ENCODE measurements at places on chromosomes 6 and 20.

- no peak for DNase-seq
Measured at GRCh38 chr6:55868771-55869479, 6.5 kb downstream of the BMP5 start.

GRCh38 chr6:14058735-14059134 is 58.8 kb upstream of the CD83 start:
- no peak for DNase-seq

GRCh38 chr6:42969934-42970333 is 9.0 kb downstream of the PEX6 start:
- no peak for DNase-seq

GRCh38 chr6:14796974-14797762 is 448.7 kb upstream of the JARID2 start:
- no peak for DNase-seq

DNA sequence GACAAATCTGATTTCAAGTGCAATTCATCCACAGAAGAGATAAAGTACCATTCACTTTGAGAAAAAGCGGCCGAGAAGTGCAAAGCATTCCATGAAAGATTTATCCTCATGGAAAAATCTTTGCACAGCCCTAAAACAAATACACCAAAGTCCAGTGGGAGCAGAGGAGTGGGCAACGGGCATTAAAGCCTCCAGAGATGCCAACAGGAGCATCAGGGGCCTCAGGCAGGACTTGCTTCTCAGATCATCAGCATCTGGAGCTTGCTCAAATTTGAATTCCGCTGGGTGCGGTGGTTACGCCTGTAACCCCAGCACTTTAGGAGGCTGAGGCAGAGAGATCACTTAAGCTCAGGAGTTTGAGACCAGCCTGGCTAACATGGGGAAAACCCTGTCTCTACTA is 110.7 kb upstream of the NFATC2 start:
- DNase-seq = no peak

- DNase-seq = no peak
Measured at GRCh38 chr6:74269600-74269858, 573.5 kb downstream of the CD109 start.

DNA sequence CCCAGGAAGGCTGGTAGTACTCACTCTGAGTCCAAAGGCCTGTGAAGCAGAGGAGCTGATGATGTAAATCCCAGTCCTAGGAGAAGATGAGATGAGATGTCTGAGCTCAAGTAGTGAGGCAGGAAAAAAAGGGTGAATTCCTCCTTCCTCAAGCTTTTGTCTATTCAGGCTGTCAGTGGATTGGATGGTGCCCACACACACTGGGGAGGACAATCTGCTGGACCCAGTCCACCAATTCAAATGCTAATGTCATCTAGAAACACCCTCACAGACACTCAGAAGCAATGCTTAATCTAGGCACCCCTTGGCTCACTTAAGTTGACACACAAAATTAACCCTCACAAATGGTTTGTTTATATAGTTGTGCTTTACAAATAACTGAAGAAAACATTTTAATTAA is 94.6 kb downstream of the CD109 start:
- no peak for DNase-seq

- no peak for DNase-seq
Measured at GRCh38 chr20:36794116-36794474, 20.5 kb upstream of the DSN1 start.

- no peak for DNase-seq
Measured at GRCh38 chr20:1846341-1846740, 48.9 kb upstream of the SIRPA start.

DNA sequence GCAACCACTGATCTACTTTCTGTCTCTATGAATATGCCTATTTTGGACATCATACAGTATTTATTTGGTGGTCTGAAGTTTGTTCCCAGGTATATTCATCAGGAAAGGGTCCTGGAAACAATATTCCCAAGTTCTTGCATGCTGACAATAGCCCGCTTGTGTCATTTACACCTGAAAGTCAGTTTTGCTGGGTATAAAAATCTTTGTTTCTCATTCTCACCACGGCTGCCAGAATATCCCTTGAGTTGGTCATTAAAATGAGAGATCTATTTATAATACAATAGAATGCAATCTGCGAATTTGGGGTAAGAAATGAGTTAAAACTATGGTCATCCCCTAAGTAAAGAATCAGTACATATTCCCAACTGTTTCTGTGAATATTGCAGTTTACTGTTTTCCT is 79.0 kb downstream of the MAN1A1 start:
- DNase-seq = no peak

GRCh38 chr6:89413006-89413400 is 930 bp upstream of the RRAGD start:
- no peak for DNase-seq

- DNase-seq = no peak
Measured at GRCh38 chr20:64192406-64192805, 28.2 kb downstream of the MYT1 start.

DNA sequence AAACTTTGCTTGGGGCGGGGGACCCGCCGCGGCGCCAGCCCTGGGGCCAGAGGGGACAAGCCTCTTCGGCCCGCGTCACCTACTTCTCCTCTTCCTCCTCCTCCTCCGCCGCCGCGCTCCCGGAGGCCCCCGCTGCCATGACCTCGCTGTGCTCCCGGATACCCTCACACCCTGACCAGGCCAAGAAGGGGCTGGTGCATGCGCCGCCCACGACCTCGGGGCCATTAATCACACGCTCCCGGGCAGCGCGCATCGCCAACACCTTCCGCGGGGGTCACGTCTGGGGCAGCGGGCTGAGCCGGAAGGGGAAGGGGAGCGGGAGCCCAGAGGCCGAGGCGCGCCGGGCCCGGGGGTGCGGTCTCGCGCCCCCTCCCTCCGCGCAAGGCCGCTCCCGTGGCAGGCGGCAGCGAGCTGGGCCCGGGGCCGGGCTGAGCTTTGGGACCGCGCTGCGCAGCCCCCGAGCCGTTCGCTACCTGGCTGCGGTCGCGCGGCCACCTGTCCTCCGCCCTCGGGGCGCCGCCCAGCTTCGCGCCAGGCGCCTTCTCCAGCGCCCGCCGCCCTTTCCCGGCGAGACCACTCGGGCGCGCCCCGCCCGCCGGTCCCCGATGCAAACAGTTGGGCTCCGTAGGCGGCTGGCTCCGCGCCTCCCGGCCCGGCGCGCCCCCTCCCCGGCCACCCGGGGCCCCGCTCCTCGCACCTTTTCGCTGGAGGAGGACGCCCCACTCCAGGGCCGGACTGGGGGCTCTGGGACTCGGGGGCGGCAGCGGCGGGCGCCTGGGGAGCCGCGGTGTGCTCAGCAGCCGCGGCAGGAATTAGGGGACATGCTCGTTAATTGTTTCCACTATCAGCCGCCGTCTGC is 575 bp upstream of the CNR1 start:
- DNase-seq = no peak
